ENCODE measurements at places on chromosomes 12 and 14.

GRCh38 chr14:102821252-102821651 is 44.0 kb downstream of the TRAF3 start:
- no peak for DNase-seq

DNA sequence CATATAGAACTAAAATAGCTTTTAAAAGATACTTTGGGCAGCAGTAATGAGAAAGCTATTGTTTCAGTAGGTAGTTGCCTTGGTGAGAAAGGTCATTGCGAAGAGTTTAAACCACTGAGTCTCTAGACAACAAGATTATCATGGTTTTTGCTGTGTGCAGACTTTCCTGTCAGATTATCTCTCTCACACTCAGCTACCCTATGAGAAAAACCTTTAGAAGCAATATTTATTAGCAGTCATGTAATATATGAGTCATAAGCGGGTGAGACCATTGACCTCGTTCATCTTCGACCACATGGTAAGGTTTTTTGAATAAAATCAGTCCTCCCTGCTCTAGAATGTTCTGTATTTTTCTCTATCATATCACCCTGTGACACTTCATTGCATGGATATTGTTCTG is 59.9 kb downstream of the GPR65 start:
- DNase-seq, result no peak

- DNase-seq, result no peak
These were observed 12.2 kb downstream of the CHURC1 start for GRCh38 chr14:64926398-64926995.

DNA sequence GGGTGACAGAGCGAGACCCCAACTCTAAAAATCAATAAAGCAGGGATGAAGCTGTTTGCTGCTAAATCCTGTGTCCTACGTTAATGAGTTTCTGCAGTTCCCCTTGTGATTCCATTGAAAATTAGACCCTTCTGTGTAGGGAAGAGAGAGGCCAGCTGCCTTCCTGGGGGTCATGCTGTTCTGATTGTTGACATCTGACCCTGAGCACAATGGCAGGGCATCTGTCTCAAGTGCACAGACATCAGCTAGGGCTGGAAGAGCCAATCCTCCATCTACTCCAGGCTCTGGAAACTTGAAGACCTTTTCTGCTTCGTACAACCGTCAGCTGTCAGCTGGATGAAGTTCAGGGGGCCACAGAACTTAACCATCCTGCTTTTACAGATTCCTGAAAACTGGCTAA is 10.1 kb downstream of the FBXL14 start:
- no peak for DNase-seq

DNA sequence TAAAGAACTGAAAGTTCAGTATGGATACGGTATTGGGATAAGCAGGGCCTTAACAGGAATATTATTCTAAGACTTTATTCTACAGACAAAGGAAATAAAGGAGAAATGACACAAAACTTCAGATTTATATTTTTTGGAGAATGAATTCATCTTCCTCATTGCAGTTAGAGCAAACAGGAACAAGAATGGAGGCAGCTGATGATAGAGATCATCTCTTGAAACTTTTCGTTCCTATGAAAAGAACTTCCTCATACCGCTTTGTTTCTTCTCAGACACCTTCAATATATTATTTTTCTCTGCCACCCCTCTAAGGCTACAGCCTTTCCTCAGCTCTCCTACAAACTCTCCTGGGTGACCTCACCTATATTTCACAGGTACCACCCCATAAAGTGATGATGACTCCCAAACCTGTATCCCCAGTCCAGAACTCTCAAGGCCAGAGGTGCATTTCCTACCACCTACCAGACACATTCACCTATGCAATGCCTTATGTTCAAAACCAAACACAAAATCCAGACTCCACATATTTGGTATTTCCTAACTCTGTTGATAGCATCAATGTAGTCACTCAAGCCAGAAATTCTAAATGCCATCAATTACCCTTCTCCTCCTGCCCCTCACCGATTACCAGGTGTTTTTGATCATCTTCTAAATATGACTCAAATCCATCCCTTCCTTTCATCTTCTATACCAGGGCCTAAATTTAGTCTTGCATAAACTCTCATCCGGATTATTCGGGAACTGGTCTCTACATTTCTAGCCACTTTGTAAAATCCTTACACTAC is 7.4 kb downstream of the MAP4K5 start:
- no peak for DNase-seq

- DNase-seq, result no peak
These were observed 59.8 kb downstream of the SIX1 start for GRCh38 chr14:60589442-60589841.

DNA sequence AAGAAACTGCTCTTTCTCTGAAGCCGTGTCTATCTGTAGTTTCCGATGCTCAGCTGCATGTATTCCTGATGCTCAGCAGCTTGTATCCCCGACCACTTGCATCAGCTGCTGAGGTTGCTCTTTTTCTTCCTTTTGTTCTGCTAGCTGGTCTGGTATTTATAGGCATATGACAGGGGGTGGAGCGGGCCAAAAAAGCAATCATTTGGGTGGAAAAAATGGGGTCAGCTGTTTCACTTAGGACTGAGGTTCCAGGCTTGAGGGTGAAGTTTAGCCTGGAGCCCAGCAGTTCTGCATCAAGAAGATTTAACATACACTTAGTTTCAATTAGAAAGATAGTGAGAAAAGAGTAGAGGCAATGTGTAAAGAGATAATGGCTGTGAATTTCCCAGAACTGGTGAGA is 23.6 kb upstream of the AMN1 start:
- DNase-seq, result no peak

DNA sequence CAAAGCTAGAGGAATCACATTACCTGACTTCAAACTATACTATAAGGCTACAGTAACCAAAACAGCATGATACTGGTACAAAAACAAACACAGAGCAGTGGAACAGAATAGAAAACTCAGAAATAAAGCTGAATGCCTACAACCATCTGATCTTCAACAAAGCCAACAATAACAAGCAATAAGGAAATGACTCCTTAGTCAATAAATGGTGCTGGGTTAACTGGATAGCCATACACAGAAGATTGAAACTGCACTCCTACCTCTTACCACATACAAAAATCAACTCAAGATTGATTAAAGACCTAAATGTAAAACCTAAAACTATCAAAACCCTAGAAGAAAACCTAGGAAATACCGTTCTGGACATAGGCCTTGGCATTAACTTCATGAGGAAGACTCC is 182.6 kb upstream of the CNOT2 start:
- no peak for DNase-seq

DNA sequence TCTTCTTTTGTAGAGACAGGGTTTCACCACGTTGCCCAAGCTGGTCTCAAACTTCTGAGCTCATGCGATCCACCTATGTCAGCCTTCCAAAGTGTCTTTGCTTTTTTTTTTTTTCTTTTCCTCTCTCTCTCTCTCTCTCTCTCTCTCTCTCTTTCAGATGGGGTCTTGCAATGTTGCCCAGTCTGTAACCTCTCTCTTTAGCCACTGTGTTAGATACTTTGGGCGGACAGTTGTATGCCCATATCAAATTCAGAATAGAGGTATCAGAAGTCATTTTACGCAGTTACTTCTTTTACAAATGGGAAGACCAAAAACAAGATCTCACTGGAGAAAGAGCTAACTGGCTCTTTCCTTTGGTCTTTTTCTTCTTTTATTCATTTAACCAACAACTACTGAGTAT is 6.7 kb downstream of the HEBP1 start:
- no peak for DNase-seq
